ENCODE measurements at places on chromosomes 7 and 10.

DNA sequence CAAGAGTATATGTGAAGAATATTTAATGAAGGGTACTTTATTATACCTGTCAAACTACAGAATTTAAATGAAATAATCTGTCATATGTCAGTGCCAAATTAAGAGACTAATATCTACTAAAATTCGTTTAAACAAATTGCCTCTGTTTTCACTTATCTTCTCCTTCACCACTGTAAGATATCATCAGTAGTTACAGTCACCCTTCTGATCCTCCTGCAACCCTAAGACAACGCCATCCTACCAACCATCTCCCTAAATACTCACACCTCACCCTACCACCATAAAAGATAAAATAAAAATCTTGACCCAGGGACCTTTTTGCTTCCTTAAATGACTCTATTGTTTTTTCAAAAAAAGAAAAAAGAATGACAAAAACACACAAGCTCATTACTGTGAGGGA lies 20.8 kb downstream of the EZH2 start:
- no peak for DNase-seq

DNA sequence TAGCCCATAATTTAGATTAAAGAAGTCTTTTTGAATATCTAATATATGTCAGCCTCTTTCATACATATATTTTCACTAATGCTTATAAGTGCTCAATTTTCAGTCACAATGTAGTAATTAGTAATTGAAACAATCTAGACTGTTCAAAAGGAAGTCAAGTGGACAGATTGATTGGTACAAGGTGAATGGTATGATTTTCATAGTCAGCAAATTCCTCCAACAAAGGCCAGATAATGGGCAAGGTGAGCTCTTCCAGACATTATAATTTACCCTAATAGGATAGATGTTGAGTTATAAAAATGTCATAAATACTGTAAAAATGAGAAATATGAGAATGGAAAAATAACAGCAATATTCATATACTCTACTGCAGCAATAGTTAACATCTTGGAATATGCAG lies 44.4 kb upstream of the OPN4 start:
- no peak for DNase-seq

- DNase-seq = no peak
Measured at GRCh38 chr10:61404751-61405150, 48.4 kb downstream of the TMEM26 start.

GRCh38 chr10:106711313-106711906 lies 453.1 kb downstream of the SORCS1 start:
- DNase-seq = no peak

DNA sequence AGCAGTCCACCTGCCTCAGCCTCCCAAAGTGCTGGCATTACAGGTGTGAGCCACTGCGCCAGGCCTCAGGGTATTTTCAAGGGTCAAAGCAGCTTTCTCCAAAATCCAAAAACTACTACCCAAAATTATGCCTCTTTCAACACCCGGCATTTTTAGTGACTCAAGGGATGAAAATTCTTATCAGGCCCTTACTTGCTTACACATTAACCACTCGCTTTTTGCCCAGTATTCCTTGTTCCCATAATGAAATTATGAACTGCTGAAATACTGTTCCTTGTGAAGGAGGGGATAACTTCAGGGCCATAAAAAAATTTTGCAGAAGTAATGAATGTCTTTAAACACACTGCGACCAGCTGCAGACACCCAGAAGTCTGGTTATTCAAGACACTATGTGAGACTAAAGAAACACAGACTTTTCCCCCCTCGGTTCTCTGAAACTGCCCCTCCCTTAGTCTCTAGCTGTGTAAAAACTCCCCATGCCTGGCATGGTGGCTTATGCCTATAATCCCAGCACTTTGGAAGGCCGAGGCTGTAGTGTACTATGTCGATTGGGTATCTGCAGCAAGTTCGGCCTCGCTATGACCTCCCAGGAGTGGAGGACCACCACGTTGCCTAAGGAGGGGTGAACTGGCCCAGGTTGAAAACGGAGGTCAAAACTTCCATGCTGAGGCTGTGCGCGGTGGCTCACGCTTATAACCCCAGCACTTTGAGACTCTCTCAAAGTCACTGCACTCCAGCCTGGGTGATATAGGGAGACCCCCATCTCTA lies 12.0 kb downstream of the FXYD4 start:
- no peak for DNase-seq

DNA sequence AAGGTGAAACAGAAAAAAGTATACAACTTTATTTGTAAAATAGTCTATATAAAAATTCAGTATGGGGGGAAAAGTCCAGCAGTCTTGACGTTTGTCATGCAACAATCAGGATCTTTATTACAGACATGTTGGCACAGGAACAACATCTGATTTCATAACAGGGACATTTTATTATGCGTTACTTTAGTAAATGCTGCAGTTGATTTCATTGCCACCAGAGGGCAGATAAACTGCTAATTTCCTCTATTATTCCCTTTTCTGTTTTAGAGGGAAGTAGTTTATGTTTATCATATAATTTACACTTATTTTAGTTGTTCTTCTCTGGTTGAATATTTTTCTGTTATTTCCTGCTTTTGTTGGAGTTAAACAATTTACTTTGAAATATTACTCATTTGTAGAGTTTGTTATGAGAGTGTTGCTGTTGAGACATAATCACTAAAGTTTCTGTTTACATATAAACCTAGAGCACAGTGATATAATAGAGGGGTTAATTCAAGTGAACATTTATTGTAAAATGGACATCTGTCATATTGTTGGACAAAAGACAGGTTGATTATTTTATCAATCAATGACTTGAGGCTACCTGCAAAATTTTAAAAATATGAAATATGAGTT lies 3.3 kb downstream of the PLXDC2 start:
- DNase-seq = no peak

- no peak for DNase-seq
Measured at GRCh38 chr10:62278441-62278910, 9.8 kb upstream of the RTKN2 start.

DNA sequence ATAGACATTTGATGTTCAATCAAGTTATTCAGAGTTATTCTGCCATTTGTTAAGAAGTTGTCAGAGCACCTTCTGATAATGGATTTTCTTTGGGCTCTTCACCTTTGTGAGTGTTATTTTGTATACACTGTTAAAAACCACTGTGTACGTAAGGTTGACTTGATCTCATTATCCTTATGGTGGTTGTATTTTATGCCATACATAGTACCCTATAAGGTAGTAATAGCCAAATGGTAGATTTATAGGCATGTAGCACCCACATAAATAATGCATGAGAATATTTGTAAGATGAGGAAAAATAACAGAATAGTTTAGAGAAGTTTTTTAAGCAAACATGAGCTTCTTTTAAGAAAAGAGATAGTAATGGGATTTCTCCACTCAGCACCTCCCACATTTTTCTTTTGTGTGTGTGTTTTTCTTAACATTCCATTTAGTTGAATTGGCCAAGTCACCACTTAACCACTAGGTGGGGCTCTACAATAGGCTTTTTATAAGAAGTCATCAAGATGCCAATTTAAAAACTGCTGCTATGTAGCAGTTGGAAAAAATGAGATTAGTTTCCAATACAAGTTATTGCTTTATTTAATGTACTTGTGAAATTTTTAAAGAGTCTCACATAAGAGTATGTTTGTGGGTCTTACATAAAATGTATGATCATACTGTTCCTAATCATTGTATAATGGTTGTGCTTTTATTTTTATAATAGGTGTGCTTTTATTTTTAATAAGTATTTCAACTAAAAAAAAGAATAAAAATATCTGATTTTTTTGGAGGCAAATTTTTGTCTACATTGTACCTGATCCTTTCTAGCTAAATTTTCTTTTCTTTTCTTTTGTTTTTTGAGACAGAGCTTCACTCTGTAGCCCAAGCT lies 41.1 kb upstream of the STMP1 start:
- peak; percentile 28 for DNase-seq

- no peak for DNase-seq
Measured at GRCh38 chr10:43585046-43585445, 10.6 kb upstream of the ZNF239 start.

DNA sequence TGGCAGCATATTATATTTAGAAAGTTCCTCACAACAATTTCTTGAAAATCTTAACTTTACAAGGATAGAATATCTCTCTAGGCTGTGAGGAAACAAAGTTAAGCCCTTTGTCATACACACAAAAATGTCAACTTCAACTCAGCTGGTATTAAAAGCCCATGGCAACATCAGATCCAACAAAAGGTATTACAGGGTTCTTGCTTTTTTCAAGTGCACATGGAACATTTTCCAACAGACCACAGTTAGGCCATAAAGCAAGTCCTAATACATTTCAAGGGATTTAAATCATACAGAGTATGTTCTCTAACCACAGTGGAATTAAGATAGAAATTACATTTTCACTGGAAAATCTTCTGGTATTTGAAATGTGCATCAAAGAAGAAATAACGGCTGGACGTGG lies 71.9 kb upstream of the OIT3 start:
- no peak for DNase-seq

- no peak for DNase-seq
Measured at GRCh38 chr7:71208881-71209280, 76.9 kb downstream of the GALNT17 start.

GRCh38 chr10:29238523-29239135 lies 50.2 kb upstream of the LYZL1 start:
- DNase-seq = no peak

DNA sequence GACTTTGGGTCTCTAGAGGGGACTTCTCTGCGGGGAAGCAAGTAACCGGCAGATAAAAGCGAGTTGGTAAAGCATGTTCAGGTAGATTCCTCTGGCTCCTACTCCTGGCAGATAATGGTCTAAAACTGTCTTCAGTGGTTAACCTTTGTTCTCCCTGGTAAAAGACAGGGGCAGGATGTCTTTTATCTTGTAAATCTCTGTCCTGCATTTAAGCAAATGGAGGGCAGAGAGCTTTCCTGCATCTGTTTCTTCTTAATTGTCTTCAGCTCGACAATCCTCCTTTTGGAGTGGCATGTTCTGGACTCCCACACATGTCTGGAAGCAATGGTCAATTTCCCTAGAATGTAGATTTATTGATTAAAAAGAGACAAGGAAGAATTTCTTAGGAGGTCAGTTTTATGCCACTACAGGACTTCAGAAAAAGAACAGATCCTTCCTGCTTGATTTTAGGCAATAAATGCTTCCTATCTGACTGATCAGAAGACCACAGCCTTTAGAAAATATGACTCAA lies 16.6 kb downstream of the C7orf33 start:
- no peak for DNase-seq

GRCh38 chr10:77350711-77351119 lies 286.9 kb downstream of the KCNMA1 start:
- no peak for DNase-seq

GRCh38 chr10:63337455-63338251 lies 128.1 kb downstream of the JMJD1C start:
- DNase-seq = no peak

DNA sequence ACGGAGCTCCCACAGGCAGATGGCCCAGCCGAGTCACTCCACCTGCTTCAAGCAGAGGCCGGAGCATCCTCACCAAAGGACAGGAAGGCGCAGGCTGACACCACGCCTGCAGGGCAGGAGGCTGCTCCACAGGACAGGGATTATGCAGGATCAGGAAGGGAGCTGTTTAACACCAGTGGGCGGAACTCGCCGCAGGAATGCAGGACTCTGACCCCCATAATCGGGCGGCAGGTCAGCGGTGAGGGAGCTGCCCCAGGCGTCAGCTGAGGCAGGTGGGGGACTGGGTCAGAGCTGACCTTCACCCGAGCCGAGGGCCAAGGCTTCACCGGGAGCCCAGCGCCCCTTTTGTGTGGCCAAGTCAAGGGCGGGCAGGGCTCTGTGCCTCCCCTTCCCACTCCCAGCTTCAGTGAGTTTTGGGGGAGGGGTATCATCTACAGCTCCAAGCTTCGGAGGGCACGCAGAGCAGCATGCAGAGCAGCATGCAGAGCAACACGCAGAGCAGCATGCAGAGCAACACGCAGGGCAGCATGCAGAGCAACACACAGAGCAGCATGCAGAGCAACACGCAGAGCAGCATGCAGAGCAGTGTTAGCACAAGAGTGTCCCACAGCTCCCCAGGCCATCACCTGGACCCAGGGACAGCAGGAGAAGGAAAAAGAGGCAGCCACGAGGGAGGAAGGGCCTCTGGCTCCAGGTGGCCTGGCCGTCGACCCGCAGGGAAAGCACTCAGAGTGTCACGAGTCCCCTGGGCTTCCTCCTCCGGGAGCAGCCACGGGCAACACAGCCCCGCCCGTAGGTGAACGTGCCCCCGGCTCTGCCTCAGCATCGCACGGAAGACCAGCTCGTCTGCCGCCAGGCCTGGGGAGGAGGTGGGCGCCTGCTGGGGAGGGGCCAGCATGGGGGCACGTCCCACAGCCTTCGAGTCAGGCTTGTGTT lies 151.7 kb upstream of the PPP2R2D start:
- DNase-seq = no peak

DNA sequence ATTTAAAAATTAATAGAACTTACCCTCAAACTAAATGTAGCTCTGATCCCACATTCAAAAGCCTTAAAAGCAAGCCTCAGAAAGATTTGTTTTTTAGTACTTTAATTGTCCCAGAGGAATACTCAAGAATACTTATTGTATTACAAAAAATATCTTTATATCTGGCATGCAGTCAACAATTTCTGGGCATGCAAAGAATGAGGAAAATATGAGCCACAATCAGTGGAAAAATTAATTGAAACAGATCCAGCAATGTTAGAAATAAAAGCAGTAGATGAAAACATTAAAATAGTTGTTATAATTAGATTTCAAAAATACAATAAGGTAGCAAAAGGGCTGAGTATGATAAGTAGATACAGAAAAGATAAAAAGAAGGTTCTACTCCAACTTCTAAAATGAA lies 154.7 kb downstream of the PON1 start:
- no peak for DNase-seq

DNA sequence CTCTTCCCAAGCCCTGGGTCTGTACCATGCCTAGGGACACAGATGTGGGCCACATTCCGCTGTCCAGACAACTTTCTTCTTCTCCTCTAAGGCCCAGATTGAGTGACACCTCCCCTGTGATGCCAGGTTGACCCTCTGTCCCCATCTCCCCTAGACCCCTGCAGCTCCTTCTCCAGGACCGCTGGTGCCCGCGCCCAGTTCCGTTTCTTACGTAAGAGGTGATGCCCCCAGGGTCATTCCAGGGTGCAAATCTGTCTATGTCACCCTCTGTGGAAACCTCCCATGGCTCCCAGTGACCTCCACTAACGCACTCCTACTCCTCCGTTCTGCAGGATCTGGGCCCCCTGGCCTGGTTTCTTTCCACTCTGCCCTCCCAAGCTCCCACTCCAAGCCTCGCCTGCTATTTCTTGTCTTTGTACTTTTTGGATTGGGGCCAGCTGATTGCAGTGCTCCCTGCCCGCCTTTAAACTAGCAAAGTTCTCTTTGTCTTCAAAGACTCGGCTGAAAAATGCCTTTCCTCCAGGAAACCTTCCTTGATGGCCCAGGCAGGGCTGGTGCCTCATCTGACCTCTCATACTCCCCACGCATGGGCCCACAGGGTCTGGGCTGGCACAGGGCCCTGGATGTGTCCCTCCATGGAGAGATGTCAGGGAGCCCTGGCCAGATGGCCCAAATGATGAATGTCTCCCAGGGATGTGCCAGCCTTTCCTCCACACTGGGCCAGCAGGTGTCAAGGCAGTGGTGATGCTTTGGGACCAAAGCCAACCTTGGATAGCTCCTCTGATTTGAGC lies 21.3 kb upstream of the ELN start:
- DNase-seq = no peak

GRCh38 chr10:75572478-75572877 lies 141.1 kb downstream of the LRMDA start:
- no peak for DNase-seq

- DNase-seq = no peak
Measured at GRCh38 chr7:132419542-132419941, 156.7 kb downstream of the PLXNA4 start.

- no peak for DNase-seq
Measured at GRCh38 chr7:27958933-27959548, 219.1 kb downstream of the TAX1BP1 start.

Measured in naive B cell (primary cell).